ENCODE measurements at places on chromosomes 12 and 14.

- no peak for DNase-seq
Observed at GRCh38 chr12:89070603-89071002, 281.7 kb downstream of the DUSP6 start.

DNA sequence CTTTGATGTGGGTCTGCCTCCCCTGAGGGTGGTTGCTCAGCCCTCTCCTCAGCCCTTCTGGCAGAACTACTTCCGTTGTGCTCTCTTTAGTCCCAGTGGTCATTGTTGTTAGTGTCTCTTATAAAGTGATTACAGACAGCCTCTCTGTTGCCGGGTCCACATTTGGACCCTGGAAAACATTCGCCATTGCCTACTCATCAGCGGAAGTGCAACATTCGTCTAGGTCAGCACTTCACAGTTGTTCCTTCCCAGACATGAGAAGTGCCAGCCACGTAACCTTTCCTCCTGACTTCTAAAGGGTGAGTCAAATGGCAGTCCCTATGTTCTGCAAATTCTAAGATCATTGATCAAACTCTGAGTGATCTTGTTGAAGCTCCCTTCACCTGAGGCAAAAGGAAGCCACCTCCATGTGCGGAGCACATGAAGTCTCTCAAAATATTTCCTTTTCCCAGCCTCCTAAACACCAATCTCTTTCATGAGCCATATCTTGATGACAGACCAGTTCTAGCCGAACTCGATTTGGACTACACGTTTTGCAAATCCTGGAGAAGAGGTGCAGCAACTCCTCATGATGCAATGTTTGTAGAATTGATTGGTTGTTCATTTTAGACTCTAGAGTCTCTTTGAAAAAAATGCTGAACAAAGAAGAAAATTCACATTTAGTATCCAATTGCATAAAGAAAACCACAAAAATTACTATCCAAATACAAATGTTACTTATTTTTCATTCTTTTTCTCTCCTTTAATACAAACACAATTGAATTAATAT, 163.8 kb downstream of the RPL10L start:
- DNase-seq = no peak

- no peak for DNase-seq
Observed at GRCh38 chr14:23512156-23512555, 39.4 kb downstream of the ZFHX2 start.

- no peak for DNase-seq
Observed at GRCh38 chr12:76608070-76608469, 48.5 kb upstream of the OSBPL8 start.

DNA sequence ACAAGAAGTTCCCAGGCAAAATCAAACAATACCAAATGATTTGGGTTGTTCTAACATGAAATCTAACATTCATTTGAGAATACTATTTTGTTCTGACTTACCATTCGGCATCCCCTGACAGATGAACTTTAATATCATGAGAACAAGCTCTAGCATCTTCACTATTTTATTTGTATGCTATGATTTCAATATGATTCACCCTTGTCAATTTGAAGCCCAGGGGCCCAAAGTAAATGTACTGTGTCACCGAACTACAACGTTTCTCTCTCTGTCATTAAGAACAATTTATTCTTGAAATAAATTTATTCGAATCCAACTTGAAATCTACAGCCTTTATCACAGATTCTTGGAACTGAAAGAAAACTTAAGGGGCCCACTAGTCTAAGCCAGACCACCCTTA, 146.2 kb upstream of the RASSF8 start:
- no peak for DNase-seq

DNA sequence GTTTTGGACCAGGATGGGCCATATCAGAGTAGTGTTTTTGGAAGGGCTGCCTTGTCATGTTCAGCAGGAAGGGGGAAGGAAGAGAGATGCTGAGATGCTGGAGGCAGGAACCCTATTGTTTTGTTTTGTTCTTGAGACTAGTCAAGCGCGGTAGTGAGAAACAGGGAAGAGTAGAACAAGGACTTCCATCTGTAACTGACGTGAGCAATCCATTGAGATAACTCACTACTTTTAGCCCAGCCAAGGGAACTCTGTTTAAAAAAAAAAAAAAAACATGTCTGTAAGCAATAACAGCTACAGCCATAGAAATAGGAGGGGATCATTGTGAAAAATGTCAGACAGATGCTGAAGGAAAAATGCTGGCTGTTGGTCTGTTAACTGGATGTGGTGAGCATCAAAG, 34.0 kb downstream of the CD9 start:
- DNase-seq = no peak

DNA sequence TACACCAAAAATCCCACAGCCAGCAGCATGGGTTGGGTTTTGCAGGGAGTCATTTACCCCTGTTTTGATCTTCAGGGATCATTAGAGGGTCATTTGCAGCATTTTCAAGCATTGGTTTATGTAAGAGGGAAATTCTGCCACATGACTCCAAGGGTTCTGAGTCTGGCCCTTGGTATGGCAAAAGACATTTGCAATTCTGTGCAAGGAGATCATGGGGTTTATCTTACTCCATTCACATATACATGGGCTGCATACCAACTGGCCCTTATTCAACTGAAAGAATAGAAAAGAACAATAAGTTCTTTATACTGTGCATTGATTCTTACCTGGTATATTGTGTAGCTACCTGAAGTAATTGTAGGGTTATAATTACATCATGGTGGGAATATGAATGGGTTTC, 13.7 kb downstream of the SIX4 start:
- DNase-seq = no peak
